ENCODE measurements at places on chromosomes 5 and 9.

DNA sequence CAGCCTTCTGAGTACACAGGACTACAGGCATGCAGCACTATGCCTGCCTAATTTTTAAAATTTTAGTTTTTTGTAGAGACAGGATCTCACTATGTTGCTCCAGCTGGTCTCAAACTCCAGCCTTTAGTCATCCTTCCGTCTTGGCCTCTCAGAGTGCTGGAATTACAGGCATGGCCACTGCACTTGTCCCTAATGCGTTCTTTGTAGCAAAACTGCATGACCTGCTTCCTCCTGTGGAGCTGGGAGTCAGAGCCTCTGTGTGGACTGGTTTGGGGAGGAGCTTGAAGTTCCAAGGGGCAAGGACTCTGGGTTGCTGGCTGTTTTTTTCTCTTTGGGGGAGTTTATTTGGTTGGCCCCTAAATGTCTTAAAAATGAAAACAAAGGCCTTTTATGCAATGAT, 22.7 kb upstream of the ANKRD34B start:
- DNase-seq: no peak

DNA sequence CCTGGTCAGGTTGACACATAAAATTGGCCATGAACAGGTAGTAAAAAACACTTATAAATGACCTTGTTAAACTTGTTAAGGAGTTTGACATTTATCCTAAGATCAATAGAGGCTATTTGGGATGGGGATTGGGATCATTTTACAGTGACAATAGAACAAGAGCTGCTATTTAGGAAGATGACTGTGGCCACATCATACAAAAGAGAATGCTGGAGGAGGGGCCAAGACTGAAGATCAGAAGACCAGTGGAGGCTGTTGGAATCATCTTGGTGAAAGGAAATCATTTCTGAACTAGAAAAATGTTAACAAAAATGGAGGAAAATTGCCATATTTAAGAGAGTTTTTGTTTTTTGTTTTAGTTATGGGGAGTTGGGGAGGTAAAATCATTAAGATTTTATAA, 304.8 kb upstream of the TLE4 start:
- no peak for DNase-seq

- DNase-seq: no peak
Measured at GRCh38 chr5:50874306-50875001, 208.0 kb downstream of the PARP8 start.

DNA sequence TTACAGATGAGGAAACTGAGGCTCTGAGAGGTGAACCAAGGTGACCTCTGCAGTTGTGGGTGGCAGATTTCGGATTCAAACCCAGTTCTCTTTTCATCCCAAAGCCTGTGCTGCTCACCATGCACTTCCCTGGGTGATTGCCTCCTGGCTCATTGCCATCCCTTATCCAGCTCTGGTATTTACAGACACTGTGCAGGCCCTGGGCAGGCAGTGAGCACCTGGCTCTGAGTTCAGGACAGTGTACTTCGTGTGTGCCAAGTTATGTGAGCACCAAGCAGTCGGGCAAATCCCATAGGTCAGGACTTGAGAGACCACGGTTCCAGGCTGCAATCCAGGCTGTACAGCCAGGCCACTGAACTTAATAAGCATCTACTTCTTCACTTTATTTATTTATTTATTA, 1.4 kb downstream of the LRSAM1 start:
- DNase-seq: peak; percentile 60

GRCh38 chr5:77400645-77401044, 91.5 kb downstream of the WDR41 start:
- DNase-seq: no peak

GRCh38 chr5:124289641-124290311, 456.7 kb downstream of the ZNF608 start:
- no peak for DNase-seq

DNA sequence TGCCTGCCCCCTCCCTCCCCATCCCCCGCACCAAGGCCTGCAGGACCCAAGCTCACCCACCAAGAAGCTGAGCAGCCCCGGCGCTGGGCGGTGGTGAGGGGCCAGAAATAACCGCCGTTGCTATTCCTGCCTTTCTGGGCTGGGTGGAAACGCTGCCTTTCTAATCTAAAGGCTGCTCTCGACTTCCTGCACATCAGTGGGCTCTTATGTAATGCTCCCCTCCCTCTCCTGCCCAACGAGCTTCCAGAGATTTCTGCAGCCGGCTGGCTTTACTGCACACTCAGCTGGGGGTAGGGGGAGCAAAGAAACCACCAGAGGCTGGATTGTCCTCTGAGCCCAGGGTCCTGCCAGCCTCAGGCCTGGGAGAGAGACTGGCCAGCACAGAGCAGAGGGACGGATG, 6.9 kb upstream of the EGR1 start:
- DNase-seq: no peak

- DNase-seq: no peak
Measured at GRCh38 chr5:148229840-148230239, 8.5 kb upstream of the MARCOL start.

GRCh38 chr5:138033386-138033808, 518 bp upstream of the FAM13B start:
- DNase-seq: no peak

DNA sequence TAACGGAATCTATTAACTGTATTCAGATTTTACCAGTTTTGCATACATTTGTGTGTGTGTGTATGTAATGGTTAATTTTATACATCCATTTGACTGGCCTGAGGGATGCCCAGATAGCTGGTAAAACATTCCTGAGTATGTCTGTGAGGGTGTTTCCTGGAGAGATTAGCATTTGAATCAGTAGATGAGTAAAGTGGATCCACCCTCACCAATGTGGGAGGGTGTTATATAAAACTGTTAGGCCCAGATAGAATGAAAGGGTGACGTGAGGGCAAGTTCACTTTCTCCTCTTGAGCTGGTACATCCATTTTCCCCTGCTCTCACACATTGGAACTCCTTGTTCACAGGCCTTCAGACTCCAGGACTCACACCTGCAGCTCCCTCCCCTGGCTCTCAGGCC, 88.7 kb downstream of the EMB start:
- DNase-seq: no peak

DNA sequence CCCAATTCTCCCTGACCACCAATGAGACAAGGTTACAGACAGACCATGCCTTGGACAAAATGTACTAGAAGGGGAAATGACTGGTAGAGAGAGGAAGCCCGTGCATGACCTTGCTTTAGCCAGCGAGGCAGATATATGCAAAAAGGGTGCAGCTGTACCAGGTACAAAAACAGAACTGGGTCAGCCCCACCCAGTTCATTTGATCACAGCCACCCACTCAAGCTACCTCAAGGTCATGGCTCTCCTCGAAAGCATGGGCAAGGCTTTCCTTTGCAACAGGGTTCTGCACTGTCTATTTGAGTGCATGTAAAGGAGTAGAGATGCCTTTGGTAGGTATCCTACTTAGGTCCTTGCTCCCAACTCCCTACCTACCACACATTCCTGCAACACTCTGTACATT, 33.3 kb downstream of the TLE1 start:
- no peak for DNase-seq

GRCh38 chr5:31157720-31158119, 35.8 kb upstream of the CDH6 start:
- no peak for DNase-seq

- no peak for DNase-seq
Measured at GRCh38 chr9:129617167-129617566, 3.7 kb downstream of the C9orf50 start.

GRCh38 chr9:65437724-65438123, 152.7 kb upstream of the FOXD4L5 start:
- DNase-seq: no peak

- no peak for DNase-seq
Measured at GRCh38 chr5:534743-535671, 10.8 kb upstream of the SLC9A3 start.

- DNase-seq: no peak
Measured at GRCh38 chr5:81171769-81172168, 61.4 kb upstream of the CKMT2 start.

- no peak for DNase-seq
Measured at GRCh38 chr9:108392877-108393276, 462.9 kb downstream of the ACTL7B start.

DNA sequence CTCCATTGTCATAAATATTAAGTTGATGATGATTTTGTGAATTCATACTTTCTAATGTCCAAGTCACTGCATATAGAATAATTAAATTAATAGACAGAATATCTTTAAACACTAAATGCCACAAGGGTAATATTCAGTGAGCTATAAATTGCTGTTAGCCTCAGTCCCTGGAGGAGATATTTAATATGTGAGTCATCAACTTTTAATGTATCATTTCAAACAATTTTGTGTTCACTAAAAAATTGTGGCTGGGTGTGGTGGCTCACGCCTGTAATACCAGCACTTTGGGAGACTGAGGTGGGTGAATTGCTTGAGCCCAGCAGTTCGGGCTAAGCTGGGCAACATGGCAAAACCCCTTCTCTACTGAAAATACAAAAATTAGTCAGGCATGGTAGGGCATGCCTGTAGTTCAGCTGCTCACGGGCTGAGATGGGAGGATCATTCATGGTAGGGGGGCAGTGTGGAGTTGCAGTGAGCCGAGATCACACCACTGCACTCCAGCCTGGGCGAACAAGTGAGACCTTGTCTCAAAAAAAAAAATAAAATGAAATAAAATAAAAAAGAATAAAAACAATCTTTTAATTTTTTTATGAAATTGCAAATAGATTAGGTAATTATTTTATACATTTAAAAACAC, 717.3 kb upstream of the CHD1 start:
- DNase-seq: no peak
